ENCODE measurements at places on chromosomes 3 and 15. TPM values are rescaled to one million over a fixed set of nuclear protein-coding genes. Genes with fewer than 3 reads are reported as not detected.

DNA sequence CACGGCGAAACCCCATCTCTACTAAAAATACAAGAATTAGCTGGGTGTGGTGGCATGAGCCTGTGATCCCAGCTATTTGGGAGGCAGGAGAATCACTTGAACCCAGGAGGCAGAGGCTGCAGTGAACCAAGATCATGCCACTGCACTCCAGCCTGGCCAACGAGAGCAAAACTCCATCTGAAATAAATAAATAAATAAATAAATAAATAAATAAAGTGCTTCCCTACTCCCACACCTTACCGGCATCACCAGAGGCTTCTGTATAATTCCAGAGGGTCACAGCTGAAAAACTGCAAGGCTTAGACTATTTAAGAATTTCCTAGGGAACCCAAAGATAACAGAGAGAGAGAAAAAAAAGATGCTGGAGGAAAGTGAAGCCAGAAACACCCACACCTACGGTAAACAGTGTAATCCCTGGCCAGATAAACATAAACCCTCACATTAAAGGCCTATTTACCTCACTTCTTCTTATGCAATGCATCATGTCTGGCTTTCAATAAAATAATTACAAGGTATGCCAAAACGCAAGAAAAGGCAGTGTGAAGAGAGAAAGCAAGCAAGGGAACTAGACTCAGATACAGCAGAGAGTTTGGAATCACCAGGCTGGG lies 15.0 kb upstream of the TRPM1 start:
- DNase-seq = no peak

DNA sequence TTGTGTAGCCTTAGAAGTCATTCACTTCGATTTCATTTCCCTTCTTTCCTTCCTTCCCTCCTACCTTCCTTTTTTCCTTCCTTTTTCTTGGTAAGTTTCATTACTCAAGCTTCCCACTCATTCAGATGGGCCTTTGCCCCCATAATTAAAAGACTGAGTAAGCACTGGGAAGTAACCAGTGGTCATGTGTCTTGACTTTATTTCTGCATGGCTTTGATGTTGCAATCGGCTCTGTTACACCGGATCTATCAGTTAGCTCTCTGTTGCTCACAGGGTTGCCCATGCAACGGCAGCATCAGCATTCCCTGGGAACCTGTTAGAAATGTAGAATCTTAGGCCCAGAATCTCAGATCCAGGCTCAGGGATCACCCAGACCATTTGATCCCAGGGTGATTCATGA lies 25.6 kb upstream of the LARS2 start:
- no peak for DNase-seq

- no peak for DNase-seq
Measured at GRCh38 chr3:47578691-47579632, at the start of gene CSPG5. Gene CSPG5 (minus strand): TSS chr3:47578865. CDS start chr3:47578693, 172 bp downstream.

DNA sequence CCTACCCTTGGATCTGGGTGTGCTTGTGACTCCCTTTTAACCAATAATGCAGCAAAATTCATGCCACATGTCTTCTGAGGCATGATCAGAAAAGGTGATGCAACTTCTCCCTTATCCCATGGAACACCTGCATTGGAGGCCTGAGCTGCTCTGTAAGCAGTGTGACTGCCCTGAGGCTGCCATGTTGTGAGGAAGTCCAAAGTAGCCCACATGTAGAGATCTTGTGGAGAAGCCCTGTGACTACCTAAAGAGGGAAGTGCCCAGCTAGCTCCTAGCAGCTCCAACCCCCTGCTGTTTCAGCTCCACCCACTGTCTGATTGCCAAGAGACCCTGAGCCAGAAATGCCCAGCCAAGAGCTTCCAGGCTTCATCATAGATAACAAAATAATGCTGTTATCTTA lies 6.4 kb upstream of the NR1D2 start:
- DNase-seq = no peak

Gene CHRD
- 3.4 TPM for total RNA-seq

Gene DLL4
- total RNA-seq = 0.09 TPM

Data from astrocyte (in vitro differentiated cells and primary cell).